ENCODE measurements at places on chromosomes 11 and 22.

DNA sequence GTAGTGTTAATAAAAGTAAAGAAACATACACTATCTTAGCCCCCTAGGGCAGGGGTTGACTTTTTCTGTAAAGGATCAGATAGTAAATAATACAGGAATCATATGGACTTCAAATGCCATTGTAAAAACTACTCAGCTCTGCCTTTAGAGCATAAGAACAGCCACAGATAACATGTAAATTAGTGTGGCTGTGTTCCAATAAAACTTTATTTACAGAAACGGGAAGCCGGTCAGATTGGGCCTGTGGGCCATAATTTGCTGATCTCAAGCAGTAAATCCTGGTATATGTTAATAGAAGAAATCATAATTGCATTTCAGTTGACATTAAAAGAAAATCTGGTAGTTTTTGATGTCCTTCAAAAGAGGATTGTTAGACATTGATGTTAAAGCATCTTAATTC is 76.5 kb downstream of the ZC3H12C start:
- DNase-seq: no peak

GRCh38 chr11:120332822-120333716 is 3.1 kb upstream of the ARHGEF12 start:
- no peak for DNase-seq

DNA sequence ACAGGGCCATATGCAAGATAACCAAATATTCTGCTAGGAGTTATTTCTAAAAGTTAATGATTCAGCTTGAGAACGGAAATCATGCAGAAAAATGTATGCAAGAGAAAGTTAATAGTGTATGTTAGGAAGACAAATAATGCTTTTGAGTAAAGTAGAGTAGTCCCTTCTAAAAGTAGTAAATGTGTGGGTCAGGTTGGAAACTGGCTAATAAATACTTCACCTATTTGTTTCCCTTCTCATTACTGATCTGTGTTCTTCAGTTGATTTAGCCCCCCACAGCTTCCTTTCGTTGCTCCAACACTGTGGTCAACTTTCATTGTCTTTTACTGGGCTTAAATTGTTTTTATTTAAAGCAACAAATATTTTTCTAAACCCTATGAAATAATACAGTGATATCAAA is 444.2 kb downstream of the CNTN5 start:
- DNase-seq: no peak

GRCh38 chr11:106133529-106133928 is 56.1 kb downstream of the AASDHPPT start:
- no peak for DNase-seq

DNA sequence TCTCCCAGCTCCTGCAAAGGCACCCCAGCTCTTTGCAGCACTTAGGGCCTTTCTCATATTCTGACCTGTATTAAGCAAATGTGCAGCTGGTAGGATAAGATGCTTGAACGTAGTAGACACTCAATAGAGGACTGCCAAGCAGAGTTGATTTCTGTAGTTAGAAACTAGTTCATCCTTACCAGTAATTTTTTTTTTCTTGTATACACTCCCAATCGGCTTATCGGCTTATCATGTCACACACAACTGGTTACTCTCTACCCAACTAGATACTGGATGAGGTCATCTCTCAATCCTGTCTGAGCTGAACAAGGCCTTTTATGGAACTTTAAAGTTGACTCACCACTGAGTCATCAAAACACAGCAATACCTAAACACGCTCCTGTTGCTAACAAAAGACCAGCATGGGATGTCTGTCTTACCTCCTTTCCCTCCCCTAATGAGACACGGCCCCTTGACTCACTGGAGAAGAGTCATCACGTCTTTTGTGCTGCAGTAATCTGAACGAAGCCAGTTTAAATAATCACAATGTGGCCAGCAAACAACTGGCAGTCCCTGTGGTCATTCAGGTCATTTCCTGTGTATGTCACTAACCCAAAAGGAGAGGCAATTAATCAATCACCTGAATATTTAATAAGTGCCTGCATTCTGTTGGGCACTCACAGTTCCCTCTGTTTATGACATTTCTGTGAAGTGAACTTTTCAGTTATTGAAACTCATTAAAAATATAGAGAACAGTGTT is 7.5 kb upstream of the WEE1 start:
- no peak for DNase-seq

- DNase-seq: no peak
These were observed at the start of gene POU2AF1 for GRCh38 chr11:111378861-111379601. Gene POU2AF1 (minus strand): TSS chr11:111379275. CDS start chr11:111379177, 98 bp downstream.

- DNase-seq: no peak
These were observed 97.3 kb downstream of the CTTN start for GRCh38 chr11:70495351-70496310.

DNA sequence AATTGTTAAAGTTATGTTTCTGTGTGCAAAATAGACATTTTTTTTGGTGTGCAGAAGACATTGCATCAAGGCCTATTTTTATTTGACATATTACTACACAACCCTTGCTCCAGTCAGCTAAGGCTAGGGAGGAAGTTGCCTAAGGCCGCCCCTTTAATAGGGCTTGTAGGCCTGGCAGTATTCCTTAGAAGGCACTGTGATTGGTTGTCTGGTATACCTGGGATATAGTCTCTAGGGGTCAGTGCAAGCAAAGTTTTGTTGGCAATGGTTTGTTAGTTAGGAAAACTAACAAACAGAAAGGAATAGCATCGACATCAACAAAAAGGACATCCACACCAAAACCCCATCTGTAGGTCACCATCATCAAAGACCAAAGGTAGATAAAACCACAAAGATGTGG is 16.9 kb downstream of the CCDC15 start:
- DNase-seq: peak; percentile 92

DNA sequence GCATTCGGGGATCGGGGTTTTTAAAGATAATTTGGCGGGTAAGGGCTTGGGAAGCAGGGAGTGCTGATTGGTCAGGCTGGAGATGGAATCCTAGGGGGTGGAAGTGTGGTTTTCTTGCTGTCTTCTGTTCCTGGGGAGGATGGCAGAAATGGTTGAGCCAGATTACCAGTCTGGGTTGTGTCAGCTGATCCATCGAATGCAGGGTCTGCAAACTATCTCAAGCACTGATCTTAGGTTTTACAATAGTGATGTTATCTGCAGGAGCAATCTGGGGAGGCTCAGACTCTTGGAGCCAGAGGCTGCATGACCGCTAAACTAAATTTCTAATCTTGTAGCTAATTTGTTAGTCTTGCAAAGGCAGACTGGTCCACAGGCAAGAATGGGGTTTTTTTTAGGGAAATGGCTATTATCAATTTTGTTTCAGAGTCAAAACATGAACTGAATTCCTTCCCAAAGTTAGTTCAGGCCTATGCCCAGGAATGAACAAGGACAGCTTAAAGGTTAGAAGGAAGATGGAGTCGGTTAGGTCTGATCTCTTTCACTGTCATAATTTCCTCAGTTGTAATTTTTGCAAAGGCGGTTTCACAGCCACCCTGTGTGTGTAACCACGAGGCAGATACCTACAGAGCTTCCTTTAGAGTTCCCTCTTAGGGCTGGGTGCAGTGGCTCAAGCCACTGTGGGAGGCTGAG is 10.2 kb downstream of the SCGB1A1 start:
- DNase-seq: no peak

- DNase-seq: no peak
These were observed 8.5 kb downstream of the SWAP70 start for GRCh38 chr11:9672288-9672916.

GRCh38 chr22:36461665-36462649 is 19.5 kb downstream of the TXN2 start:
- DNase-seq: no peak

DNA sequence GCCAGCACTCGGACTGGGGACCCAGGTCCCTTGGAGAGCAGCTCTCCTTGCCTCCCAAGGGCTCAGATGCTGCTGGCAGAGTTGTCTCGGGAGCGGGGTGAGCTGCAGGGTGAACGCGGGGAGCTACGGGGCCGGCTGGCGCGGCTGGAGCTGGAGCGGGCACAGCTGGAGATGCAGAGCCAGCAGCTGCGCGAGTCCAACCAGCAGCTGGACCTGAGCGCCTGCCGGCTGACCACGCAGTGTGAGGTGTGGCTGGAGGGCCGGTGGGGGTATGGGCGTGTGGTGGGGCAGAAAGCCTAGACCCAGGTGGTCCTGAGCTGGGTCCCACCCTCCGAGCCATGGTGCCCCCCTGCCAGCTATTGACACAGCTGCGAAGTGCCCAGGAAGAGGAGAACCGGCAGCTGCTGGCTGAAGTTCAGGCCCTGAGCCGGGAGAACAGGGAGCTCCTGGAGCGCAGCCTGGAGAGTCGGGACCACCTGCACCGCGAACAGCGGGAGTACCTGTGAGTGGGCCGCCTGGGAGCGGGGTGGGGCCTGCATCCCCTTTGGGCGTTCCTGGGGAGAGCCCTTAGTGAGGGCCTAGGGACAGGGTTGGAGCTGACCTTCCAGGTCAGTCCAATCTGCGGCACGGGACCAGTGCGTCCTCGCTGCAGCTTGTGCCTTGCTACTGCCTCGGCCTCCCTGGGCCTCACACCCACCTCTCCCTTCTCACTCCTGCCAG is 5.8 kb upstream of the RPS6KA4 start:
- no peak for DNase-seq

- DNase-seq: no peak
These were observed 560.8 kb downstream of the ETS1 start for GRCh38 chr11:128026596-128026995.

DNA sequence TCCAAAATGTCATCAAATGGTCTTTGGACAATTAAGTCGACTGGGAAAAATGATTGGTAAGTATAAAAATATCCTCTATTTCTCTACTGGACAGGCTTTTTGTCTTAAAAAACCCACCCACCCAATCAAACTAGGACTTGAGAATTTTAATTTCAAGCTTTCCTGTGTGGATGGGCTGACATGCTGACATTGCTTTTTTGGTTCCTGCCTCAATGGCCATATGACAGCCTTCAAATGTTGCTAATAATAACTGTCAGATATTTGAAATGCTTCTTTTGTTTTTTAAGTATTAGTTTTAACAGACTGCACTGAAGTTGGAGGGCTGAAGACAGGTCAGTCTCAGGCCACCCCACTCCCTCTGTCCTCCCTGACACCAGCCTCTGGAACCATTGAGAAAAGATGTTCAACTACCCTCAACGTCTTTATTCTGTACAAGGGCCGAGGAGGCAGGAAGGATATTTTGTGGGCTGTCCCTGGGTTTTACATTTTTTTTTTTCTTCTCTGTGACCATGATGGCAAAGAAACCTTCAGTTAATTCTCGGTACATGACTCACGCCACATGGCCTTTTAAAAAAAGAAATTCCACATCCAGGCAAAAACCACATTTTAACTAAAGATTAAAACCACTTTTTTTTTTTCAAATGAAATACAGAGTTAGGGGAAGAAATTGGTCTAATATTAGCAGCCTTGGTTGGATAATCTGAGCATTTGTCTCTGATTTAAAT is 130.4 kb downstream of the SLC1A2 start:
- DNase-seq: no peak

DNA sequence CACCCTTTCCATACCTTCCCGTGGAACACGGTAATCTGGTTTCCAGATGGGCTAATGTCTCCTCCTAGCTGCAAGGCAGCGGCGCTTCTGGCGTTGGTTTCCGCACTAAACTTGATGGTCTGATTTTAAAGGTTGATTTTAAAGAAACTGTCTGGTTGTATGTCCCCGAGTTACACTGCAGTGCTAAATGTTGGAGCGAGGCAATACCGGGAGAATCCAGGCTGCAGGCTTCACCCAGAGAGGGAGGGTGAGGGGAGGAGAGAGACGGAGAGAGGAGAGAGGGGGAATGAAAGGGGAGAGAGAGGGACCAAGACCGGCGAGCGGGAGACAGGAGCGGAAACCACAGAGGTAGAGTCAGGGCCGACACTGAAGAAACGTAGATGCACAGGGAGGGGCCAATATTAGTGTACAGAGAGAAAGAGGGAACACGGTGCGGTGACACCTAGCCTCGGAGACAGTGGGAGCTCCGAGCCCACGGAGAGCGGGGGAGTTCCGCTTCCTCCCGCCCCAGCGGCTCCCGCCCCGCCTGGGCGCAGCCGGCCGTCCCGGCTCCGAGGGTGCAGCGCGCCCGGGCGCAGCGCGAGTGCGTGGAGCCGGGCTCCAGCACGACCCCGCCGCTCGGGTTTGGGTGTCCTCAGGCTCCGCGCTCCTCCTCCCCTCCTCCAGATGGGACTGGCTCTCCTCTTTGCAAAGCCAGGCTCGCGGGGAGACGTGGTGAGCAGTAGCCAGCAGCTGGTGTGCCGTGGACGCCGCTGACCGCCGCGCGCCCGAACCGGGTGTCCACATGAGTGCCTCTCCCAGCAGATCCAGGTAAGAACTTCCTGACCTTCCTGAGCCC is 71.9 kb upstream of the GRAMD1B start:
- no peak for DNase-seq

DNA sequence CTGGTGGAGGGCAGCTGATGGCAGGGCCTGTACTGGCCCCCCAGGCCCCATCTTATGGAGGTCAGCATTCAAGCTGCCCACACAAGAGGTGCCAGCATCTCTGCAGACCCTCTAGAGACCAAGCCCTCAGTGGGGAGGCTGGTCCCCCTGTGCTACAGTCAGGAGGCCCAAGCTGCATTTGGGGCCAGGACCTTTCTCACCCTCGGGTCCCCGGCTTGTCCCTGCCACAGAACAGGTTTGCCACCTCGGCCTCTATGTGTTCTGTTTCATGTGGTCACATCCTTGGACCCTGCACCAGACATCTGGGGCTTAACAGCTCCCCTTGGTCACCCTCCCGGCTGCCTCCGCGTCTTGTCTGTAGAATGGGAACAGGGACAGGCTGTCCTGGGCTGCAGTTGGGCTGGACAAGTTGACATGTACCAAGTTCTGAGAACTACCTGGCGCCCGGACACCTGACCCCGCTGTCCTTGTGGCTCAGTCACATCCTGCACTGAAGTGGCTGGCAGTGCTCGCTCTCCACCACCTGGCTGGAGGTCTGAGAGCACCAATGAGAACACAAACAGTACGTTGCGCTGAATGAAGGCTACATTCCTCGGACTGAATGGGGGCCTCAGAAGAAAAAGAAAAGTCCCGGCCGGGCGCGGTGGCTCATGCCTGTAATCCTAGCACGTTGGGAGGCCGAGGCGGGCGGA is 2.7 kb upstream of the PLXNB2 start:
- DNase-seq: no peak

DNA sequence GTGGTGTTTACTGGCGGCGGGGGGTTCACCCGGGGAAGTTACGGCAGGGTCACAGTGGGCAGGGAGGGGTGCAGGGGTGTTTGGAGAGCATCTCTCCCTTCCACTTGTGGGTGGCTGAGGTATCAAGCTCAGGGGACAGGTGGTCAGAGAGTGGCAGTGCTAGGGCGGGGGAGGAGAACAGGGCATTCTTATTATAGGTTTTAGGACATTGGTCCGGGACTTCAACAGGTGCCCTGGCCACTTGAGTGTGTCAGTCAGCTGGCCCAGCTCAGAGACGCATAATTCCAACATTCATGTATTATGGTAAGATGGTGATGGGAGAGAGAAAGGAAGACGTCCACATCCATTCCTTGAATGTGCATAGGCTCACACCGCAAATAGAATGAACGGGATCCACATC is 101.7 kb downstream of the TEAD1 start:
- no peak for DNase-seq

- DNase-seq: no peak
These were observed 12.6 kb downstream of the PPARA start for GRCh38 chr22:46162771-46163556.

- no peak for DNase-seq
These were observed 210.7 kb downstream of the TBC1D22A start for GRCh38 chr22:46972901-46973831.

- DNase-seq: no peak
These were observed 29.3 kb downstream of the RPL3 start for GRCh38 chr22:39289975-39290720.
